ENCODE measurements at places on chromosomes 4 and X. TPM values are rescaled to one million over a fixed set of nuclear protein-coding genes. Genes with fewer than 3 reads are reported as not detected.

CAPN6 gene
- not detected for total RNA-seq

GYPE gene
- not detected for total RNA-seq

LRRC66 gene
- total RNA-seq = not detected

SSX3 gene
- total RNA-seq = not detected

PCDH10 gene
- 7.9 TPM for total RNA-seq

SEPTIN6 gene
- 25.4 TPM for total RNA-seq

NUDT11 gene
- 4.1 TPM for total RNA-seq

DNA sequence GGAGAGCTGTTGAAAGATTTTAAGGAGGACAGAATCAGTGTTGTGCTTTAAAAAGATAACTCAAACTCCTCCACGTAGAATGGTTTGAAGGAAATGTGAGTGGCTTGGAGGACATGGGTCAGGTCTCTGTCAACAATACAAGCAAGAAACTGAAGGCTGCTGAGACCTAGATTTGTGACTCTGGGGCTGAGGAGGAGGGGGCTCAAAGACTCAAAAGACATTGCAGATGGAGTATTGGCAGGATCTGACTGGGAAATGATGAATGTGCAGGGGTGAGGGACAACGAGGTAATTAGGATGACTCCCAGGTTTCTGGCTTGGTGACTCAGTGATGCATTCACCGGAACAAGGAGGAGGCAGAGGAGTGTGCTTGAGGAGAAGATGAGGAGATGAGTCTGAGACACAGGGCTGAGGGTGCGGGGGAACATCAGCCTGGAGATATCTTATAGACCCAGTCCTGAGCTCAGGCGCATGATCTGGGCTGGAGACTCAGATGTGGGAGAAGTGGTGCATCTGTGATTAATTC, 3.3 kb upstream of the RPS4X start:
- DNase-seq = peak; percentile 83

DNA sequence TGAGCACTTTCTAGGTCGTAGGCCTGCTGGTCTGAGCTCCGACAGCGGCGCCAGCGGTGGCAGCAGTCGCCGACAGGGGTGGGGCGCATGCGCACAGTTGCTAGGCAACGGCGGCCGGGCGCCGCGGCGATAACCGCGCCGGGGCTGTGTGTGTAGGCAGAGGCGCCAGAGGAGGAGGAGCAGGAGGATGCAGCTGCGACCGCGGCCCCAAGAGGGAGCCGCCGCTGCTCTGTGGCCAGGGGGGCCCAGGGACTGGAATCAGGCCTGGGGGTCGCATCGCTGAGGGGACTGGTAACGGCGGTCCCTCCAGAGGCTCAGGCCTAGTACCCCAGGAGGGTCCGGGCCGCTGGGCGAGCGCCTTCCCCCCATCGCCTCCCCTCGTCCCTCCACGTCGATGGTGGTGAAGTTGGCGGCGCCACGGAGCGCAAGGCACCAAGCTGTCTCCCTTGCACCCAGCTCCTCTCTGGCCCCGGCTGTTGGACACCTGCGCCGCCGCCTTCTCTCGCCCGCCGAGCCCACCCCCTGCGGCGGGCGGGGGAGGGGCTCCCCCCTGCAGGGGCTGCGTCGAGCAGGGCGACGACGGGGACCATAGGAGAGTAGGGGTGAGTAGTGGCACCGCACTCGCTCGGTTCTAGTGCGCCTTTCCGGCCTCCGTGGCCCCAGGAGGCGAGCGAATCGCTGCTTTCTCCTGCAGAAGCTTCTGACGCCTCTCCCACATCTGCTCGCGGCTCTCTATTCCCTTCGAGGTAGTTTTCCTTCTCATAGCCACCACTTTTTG, 58.6 kb upstream of the ZC4H2 start:
- no peak for DNase-seq

DNA sequence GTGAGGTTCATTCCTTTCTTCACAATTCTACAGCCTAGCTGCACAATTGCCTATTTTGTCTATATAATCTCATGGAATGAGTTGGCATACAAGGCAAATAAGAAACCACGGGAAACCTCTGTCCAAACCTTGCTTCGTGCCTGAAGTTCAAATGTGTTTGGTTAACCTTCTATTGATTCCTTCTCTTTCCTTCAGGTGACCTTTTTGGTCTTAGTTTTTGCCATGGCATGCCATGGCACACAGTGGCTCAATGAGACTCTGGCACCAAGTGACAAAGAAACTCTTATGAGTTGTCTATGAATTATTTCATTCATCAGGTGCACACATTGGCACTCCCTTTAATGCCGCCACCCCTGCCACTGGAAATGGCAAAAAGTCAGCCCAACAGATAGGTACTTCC, 101.8 kb downstream of the PPARGC1A start:
- DNase-seq = no peak

GRCh38 chr4:76058302-76058701, 16.2 kb upstream of the ART3 start:
- DNase-seq = no peak

DNA sequence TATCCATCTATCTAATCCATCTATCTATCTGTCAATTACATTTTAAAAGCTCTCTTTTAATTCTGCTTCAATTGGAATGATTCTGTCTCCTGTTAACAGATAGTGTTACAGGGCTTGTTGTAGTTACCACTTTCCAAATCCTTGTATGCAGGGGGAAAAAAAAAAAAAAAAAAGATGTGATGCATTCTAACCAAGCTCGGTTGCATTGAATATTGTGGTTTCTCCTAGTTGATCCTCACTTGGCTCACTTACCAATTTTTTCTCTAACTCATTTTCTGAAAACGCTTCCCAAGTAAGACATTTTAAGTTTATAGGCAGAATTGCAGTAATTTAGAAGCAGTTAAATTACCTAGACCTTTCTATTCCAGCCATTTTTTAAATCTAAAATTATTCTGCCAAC, 327.9 kb upstream of the PITX2 start:
- DNase-seq = no peak

DNA sequence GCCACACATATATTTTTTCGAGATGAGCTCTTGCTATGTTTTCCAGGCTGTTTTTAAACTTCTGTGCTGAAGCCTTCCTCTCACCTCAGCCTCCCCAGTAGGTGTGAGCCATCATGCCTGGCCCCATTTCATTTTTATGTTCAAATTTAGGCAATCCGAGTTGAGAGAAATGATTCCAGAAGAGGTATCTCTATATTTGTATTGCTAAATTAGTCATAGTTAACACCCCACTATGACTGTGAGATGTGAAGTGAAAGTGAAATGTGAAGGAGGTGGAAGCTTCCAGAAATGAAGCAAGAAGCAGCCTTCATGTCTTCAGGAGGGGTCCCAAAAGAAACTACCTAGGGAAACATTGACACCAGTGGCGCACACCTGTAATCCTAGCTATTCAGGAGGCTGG, 17.7 kb downstream of the APELA start:
- no peak for DNase-seq

- DNase-seq = no peak
Observed at GRCh38 chr4:144645102-144645630, 790 bp upstream of the HHIP start.

DNA sequence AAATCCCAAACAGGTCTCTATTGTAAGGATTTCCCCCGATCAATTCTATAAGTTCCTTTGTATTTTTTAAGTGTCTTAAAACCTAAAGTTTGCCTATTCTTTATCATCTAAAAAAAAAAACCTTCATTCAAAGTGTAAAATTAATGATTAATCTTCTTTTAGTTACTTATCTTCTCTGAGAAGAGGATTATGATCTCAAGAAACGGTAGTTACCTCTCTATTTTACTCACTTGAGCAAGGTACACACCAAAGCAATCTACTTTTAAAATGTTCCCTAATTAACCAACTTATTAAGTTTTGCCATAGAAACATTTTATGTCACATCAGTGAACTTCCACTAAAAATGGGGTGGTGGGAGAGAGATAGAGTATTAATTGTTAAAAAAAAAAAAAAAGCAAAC, 15.2 kb upstream of the GALNT7 start:
- no peak for DNase-seq

- DNase-seq = no peak
Observed at GRCh38 chr4:173717581-173717980, 187.6 kb upstream of the HAND2 start.

DNA sequence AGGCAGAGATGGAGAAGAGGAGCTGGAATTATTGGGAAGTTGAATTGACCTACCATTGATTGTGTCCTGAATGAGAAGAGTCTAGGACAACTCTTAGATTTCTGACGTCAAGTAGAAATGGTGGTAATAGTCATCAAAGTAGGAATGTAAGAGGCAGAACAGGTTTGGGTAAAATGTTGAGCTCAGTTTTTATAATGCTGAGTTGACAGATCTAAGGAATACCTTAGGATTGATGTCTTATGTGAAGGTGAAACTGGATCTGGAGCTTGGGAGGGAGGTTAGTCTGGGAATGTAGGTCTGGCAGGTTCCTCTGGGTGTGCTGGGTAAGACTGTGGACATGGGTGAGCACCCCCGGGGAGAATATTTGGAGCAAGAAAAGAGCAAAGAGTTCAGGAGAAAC, 31.9 kb downstream of the JADE1 start:
- no peak for DNase-seq

DNA sequence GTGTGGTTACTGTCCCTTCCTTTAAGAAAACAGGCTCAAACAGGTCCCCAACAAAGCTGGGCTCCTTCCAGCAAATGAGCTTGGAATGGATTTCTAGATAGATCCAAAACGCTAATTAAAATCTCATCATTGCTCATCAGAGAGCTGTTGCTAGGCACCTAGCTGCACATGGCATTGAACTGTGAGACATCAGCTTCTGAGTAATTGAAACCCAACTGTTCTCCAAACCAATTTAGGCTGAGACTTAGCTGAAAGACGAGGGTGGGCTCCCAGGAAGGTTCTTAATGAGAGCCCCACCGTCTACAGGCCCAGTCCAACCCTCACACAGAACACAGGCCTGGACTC, 59.1 kb downstream of the FAM184B start:
- no peak for DNase-seq

- peak; percentile 13 for DNase-seq
Observed at GRCh38 chr4:85994576-85994975, 365.3 kb downstream of the MAPK10 start.

All from M059J (cell line).